ENCODE measurements at places on chromosomes 5 and 9. TPM values are rescaled to one million over a fixed set of nuclear protein-coding genes. Genes with fewer than 3 reads are reported as not detected.

- DNase-seq, result no peak
These were observed 74.2 kb downstream of the MAMDC2 start for GRCh38 chr9:70117835-70118319.

DNA sequence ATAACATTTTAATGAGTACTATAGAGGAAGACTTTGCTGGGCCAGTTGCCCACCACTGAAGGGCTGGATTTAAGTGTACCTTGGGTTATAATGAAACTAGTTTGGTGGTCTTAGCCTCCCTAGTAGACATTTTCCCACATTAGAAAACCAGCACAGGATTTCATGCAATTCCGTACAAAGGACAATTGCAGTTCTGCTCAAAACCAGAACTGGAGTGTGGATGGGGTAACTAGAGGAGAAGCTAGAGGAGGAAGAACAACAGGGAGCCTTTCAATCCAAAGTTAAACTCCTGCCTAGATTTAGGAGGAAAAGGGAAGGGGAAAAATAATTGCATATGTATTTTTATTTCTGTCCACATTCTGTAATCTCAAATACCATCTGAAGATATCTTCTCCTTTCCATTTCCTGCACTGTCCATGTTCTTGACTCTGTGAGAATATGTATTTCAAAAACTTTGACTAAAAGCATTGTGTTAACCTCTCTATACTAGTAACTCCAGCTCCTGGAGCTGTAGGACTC is 97.5 kb upstream of the SSBP2 start:
- DNase-seq, result no peak

- DNase-seq, result no peak
These were observed 1400.7 kb downstream of the CDH12 start for GRCh38 chr5:21452449-21452848.

Gene CAMK2A
- not detected for total RNA-seq

DNA sequence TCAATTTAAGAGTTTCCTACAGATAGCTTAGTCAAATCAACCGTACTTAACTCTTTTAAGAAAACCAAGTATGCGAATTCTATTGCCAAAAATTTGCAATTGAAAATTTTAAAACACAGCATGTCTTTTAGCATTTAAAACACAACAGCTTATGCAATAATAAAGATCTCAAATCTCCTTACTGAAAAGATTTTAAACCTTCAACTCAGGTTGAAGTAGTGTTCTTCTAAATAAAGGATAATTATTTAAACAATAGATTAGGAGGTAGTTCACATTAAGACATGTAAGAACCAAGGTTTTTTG is 5.5 kb downstream of the NR3C1 start:
- DNase-seq, result peak; percentile 36

Gene LMX1B
- not detected for total RNA-seq

Gene LRRC26
- 3.0 TPM for total RNA-seq

GRCh38 chr9:111456529-111456928 is 27.7 kb downstream of the ECPAS start:
- no peak for DNase-seq

Gene FBXL7
- 0.12 TPM for total RNA-seq

Gene FOXD4L3
- not detected for total RNA-seq

Gene FPGS
- 76.5 TPM for total RNA-seq

Gene CTNND2
- total RNA-seq, result not detected

All from Caki2 (cell line).